ENCODE measurements at places on chromosomes 1 and 21.

- DNase-seq: peak; percentile 10
These were observed 12.9 kb downstream of the NRIP1 start for GRCh38 chr21:15051644-15052458.

DNA sequence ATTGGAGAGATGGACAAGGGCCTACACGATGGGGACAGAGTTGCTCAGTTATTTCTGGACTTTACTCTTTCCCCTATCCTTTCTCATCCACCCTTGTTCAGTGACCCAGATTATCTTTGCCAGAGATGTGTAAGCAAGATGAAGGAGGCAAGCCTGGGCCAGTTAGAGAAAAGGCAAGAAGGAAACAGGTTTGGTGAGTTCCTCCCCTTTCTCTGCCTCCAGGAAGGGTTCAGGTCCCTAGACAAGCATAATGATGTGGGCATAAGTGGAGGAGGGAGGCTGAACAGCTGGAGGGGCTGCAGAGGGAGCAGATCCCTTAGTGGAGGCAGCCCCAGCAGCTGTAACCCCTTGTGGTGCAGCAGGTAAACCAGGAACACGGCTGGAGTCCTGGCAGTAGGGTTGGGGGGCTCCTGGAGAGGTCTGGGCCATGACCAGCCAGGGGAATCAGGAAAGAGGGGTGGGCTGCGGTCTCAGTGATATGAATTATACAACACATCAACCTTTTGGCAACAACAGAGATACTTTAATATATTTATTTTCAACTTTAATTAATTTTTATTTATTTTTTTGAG, 9.2 kb upstream of the CDC42 start:
- DNase-seq: no peak

GRCh38 chr1:209427811-209428210, 155.7 kb upstream of the CAMK1G start:
- no peak for DNase-seq

GRCh38 chr1:224785040-224785328, 144.5 kb upstream of the DNAH14 start:
- DNase-seq: no peak

DNA sequence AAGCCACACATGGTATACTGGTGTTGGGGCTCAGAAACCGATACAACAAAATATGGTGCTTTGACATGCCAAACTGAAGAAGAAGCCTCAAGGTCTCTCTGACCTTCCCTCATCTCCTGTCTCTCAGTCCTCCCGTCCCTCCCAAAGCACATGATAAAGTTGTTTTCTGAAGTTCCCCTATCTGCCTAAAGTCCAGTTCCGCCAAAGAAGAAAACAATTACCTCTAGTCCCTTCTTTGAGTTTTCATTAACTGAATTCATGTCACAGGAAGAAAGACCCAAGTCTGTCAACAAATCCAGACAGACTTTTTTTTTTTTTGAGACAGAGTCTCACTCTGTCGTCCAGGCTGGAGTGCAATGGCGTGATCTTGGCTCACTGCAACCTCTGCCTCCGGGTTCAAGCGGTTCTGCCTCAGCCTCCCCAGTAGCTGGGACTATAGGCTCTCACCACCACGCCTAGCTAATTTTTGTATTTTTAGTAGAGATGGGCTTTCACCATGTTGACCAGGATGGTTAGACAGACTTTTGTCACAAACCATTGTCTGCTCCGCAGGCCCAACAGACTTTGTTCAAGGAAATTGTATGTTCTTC, 32.2 kb upstream of the SLC2A1 start:
- no peak for DNase-seq

Measured in HFFc6 (cell line).